ENCODE measurements at places on chromosomes 3 and 15.

GRCh38 chr15:65945616-65946015, 76.3 kb downstream of the RAB11A start:
- peak; percentile 57 for DNase-seq

GRCh38 chr15:57296473-57297162, 79.7 kb upstream of the CGNL1 start:
- DNase-seq = peak; percentile 42

DNA sequence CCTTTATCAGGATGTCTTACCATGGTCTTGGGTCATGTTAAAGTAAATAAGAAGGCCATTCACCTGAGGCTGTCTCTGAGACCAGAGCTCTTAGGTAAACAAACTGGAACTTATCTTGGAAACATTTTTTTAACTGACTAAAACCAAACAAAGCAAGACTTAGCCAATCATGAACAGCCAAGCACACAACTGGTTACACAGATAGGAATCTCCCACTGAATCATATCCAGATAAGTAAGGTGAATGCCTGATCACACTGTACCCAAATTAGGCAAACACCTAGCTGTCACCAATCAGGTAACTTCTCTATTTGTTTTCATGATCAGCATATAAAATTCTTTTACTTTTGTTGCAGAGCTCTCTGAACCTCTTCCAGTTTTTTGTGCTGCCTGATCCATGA, 205.4 kb downstream of the CNTN3 start:
- DNase-seq = no peak

- no peak for DNase-seq
Measured at GRCh38 chr3:24222165-24222805, 272.4 kb downstream of the THRB start.

DNA sequence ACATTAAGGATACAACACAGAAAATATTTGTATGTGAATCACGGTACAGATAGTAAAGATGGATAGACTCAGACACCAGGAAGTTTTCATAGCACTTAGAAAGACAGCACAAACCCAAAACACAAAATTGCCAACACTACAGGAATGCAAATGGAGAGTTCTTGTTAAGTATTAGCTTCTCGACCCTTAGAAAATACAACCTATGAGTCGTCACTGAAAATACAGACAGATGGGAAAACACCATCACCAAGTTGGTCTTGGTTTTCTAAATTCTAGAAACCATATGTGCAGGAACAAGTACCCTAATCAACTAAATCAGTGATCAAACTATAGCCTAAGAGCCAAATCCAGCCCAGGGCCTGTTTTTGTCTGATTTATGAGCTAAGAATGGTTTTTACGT, 50.7 kb downstream of the PEAK1 start:
- no peak for DNase-seq

GRCh38 chr3:193655831-193656433, 62.9 kb downstream of the OPA1 start:
- DNase-seq = no peak

DNA sequence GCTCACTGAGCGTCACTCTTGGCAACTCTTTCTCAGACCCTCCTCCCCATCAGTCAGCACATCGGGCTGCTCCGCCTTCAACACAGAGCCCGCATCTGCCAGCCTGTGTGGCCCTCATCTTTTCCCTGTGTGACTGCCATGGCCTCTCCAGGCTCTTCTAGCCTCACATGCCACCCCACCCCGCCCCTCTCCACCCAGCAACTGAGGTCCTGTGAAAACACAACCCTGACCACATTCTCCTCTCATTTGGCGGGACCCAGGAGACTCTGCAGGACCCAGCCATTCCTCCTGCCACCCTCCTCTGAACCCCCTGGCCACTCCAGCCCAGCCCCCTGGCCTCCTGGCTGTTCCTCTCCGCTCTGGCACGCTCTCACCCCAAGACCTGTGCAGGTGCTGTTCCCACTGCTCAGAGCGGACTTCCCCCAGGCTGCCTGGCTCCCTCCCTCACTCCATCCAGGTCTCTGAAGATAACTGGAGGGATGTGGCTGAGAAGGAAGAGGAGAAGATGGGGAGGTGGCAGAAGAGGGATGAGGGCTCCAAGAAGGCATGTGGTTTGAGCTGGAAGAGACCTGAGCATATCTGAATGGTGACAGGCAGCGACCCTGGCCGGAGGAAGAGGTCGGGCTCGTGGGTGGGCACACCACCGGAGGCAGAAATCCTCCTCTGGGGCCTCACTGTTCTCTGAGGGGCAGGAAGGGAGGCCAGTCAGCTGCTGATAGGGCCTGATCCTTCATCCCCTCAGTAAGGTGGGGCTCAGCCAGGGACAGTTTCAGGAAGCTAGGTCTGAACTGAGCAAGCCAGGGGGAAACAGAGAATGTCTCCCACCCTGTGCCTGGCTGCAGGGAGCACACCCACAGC, 111.2 kb upstream of the RPL32 start:
- no peak for DNase-seq

GRCh38 chr3:71063773-71064290, 519.7 kb downstream of the FOXP1 start:
- DNase-seq = no peak

DNA sequence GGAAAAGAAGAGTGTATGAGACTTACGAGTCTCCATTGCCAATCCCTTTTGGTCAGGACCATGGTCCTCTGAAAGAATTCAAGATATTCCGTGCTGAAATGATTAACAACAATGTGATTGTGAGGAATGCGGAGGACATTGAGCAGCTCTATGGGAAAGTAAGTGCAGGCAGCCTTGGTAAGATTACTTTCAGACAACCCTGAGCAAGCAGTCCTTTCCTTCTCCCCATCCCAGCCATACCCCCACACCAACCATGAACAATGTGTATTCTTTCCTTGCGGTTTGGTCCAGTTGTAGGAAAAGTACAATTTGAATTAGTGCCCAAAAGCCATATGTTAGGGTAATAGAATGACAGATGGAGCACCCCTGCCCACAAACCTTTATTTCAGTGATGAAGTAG, 5.6 kb downstream of the TSEN2 start:
- no peak for DNase-seq

- DNase-seq = no peak
Measured at GRCh38 chr3:106013971-106014370, 145.2 kb upstream of the CBLB start.

- no peak for DNase-seq
Measured at GRCh38 chr15:72375501-72375845, 341 bp downstream of the HEXA start.

GRCh38 chr3:127275287-127275781, 12.5 kb downstream of the PRR20G start:
- DNase-seq = no peak

DNA sequence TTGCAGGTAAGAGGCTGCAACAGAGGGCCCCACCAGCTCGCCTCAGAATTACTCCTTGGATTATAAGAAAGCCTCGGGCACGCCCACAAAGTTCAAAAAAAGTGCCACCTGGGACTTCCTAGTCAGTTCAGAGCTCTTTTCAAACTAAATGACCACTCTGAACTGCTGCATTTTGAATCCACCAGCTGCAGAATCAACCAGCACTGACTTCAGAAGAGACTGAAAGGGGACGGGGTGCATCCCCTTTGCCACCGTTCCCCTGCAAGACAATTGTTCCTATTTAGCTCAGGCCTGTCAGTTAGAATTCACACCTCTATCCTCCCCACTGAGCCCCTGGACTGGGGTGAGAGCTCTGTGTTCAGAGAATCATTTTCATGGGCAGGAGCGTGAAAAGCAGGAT, 181.4 kb upstream of the GADL1 start:
- no peak for DNase-seq

DNA sequence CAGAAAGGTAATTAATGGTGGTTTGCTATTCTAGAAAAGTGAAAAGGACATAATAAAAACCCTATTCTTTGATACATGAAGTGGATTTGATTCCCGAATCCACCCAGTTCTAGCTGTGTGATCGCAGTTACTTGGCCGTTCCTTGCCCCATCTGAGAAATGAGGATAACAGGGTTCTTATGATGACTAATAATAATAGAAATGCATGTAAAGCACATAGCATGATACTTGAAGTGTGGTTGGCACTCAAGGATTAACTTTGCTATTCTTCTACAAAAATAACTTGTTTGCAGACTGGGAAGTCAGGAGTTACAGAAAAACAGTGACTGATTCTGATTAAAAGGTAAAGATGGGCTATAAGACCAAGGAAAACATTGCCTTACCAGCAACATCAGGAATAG, 26.8 kb downstream of the PARL start:
- no peak for DNase-seq

- no peak for DNase-seq
Measured at GRCh38 chr3:173411375-173411973, 13.9 kb downstream of the NLGN1 start.

DNA sequence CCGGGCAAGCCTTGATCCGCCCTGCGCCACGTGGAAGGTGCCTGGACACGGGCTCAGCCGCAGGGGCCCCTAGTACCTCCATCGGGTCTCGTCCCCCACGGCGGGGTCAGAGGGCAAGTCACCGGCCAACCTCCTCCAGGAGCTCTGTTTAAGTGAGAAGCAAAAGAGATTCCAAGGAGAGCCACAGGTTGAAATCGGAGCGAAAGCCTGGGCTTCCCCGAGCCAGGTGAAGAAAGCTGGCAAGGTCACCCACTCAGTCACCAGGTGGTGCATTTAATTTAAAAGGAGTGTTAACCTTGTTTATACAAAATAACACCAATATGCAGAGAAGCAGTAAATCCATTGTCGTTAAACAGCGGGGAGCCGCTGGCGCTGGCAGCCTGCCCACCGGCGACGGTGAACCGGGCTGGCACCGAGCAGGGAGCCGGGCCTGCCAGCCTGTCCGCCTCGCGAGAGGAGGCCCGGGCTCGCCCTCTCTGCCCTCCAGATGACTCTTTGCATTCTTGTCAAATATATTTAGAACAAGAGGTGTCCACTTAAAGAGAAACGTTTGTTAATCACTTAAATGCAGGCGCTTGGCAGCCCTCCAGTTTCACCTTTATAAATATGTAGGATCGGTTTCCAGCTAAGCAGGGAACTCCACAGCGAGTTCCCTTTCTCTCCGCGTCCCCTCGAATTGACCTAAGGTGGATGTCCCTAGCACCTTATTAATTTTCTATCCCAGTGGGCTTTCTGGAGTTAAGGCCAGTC, 277.3 kb upstream of the NR2F2 start:
- peak; percentile 43 for DNase-seq

GRCh38 chr3:126618760-126619159, 36.2 kb downstream of the TXNRD3 start:
- DNase-seq = no peak

GRCh38 chr3:775178-775880, 317.5 kb upstream of the CNTN6 start:
- DNase-seq = no peak

- no peak for DNase-seq
Measured at GRCh38 chr3:138199851-138200250, 12.8 kb downstream of the ARMC8 start.

DNA sequence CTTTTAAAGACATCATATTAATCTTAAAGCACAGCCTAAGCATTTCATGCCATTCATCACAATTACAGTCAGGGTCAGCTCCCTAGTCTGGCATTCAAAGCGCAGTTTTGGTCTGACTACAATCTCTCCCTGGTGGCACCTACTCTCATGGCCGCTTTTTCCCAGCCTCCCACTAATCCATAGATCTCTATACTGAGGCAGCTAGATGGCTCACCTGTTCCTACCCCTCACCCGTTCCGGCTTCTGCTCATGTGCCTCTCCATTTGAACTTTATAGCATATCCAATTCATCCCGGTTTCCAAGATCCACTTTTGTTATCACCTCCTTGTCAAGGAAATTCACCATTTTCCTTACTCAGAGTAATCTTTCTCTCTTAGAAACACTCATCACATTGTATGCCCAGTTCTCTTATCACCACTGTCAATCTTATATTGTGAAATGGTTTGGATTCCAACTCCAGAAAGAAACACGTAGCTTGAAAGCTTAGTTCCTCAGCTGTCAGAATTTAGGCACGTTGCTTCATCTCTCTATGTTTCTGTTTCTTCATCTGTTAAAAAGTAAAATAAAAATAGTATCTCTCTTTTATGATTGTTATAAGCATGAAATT, 220.0 kb upstream of the UBE2E2 start:
- DNase-seq = no peak

GRCh38 chr15:72728821-72729220, 42.8 kb downstream of the BBS4 start:
- DNase-seq = no peak

GRCh38 chr15:44666210-44667038, 3.0 kb upstream of the SPG11 start:
- DNase-seq = no peak

DNA sequence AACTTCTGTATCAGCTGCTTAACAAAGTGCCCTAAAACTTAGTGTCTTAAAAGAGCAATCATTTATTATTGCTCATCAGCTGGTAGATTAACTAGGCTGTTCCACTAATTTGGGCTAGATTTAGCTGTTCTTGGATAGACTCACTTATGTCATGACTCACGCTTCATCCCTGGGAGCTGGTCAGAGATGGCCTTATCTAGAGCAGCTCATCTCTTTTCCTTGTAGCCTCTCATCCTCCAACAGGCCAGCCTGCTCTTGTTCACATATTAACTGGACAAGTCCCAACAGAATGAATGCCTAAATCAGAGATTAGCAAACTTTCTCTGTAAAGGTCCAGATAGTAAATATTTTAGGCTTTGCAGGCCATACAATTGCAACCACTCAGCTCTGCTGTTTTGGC, 66.9 kb upstream of the PLAAT1 start:
- DNase-seq = no peak

GRCh38 chr3:46742992-46743585, 25.4 kb upstream of the PRSS50 start:
- DNase-seq = peak; percentile 49

- DNase-seq = no peak
Measured at GRCh38 chr3:67288466-67289106, 290.5 kb downstream of the KBTBD8 start.

- no peak for DNase-seq
Measured at GRCh38 chr15:31309893-31310606, 16.6 kb upstream of the KLF13 start.

DNA sequence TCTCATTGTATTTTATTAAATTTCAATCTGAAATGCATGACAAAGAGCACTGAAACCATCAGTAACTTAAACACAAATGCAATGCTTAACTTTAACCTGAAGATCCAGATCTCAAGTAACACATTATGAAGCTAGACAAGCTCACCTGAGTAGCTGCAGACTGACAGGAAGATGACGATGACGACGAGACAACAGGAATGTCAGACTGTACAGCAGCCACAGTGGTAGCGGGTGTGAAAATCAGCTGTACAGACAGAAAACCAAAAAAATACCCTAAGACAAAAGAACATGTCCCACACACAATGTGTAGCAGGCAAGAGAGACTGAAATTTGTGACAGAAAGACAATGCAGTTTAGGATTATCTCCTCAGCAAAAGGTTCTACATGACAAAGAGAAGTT, 36.3 kb downstream of the PHC3 start:
- DNase-seq = no peak

GRCh38 chr3:84440291-84440690, 518.5 kb upstream of the CADM2 start:
- DNase-seq = no peak
